ENCODE measurements at places on chromosomes 5 and 9.

GRCh38 chr5:50727149-50727496, 60.7 kb downstream of the PARP8 start:
- DNase-seq: peak; percentile 40

DNA sequence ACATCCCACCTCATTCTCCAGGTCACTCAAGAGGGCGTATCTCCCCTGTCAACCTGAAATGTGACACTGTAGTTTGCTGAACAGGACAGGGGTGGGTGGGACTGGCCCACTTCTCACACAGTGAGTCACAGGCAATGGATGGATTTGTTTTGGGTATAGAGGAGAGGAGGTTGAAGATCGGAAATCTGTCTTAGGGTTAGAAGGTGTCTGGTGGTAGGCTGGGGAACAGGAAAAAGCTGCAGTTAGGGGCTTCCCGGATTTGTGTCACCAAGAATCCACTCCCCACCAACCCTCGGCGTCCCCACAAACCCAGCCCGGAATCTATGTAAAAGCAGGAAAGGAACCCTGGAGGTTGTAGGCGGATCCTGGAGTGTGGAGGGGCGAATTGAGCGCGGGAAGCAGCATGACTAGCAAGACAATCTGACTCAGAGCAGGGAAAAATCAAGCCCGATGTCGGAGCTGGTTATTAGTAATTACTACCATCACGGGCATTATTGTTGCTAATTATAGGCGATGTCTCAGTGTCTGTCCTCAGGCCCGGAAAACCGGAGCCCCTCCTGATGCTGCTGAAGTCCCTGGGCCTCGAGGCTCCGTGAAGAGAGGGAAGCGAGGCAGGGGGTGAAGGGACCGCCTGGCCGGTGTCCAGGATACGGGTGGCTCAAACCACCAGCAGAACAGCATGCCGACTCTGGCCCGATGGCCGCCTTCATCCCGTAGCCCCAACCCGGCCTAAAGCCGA, 1.7 kb upstream of the IRX1 start:
- no peak for DNase-seq

DNA sequence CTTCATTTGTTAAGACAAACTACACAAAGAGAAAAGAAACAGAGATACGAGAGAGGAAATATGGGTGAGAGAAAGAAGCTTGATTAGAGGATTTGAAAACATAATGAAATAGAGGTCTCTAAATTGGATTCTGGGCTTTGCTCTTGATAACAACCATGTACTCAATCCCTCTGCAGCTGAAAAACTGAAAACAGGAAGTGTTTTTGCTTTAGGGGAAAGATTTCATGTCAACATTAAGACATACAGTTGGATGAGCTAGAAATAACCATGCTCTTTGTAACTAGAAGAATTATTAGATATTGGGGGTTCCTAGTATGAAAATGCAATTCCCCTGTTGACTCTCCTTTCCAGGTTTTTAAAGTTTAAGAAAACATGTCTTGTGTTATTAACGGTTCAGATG, 21.9 kb downstream of the CRHBP start:
- no peak for DNase-seq

DNA sequence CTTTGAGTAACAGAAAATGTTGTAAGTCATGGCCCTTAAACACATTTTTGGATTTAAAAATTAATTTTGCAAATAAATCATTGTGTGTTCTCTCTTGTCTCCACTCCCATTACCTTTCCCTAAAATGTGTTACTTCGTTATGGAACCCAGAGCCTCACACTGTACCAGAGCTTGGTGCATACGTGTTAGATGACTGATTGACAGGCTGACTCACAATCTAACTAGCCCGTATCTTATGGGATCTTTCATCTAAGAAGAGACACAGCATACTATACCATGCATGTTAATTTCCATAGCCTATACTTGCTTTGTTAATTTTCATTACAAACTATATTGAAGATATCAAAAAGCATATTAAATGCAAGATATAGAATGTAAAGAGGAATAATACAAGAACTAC, 87.1 kb downstream of the SPRY4 start:
- DNase-seq: no peak

- no peak for DNase-seq
Measured at GRCh38 chr5:95068289-95068910, 216.5 kb downstream of the MCTP1 start.

GRCh38 chr5:131281133-131281867, 17.4 kb downstream of the CDC42SE2 start:
- no peak for DNase-seq

GRCh38 chr5:180284149-180284548, 7.7 kb downstream of the MAPK9 start:
- peak; percentile 89 for DNase-seq

DNA sequence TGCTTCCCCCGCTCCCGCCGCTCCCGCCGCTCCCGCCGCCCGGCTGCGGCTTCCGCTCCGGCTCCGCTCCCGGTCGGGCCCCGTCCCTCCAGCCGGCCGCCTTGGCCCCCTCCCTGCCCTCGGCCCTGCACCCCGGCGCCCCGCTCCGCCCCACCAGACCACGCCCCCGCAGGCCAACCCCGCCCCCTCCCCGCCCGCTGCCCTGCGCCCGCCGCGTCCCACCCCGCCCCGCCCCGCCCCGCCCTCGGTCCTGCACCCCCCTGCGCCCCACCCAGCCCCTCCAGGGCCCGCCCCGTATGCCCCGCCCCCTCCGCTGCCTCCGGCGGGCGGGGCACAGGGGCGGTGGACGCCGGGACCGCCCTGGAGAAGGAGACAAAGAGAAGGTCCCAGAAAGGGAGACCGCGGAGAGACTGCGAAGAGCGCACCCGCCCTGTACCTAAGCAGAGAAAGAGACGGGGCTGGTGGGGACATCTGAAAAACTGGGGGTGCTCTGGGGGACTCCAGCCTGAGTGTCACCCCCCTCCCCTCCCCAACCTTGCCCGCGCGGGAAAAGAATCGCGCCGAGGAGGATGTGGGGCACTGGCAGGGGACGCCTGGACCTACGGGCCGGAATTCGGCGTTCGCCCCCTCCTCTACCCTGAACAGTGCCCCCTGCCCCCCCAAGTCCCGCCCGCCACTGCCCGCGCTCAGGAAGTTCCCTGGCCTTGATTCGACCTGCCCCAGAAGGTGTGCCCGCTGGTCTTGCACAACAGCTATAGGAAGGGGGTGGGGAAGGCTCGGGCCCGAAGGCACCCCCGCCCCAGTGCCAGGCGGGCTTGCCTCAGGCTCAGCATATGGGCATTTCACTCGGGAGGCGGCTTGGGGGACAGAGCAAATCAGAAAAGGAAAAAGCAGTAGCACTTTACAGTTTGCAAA, 42.8 kb upstream of the STXBP1 start:
- peak; percentile 19 for DNase-seq

GRCh38 chr9:121298689-121299466, 30.9 kb downstream of the GSN start:
- no peak for DNase-seq

GRCh38 chr5:179115845-179116524, 55.8 kb downstream of the ZNF354C start:
- DNase-seq: no peak

DNA sequence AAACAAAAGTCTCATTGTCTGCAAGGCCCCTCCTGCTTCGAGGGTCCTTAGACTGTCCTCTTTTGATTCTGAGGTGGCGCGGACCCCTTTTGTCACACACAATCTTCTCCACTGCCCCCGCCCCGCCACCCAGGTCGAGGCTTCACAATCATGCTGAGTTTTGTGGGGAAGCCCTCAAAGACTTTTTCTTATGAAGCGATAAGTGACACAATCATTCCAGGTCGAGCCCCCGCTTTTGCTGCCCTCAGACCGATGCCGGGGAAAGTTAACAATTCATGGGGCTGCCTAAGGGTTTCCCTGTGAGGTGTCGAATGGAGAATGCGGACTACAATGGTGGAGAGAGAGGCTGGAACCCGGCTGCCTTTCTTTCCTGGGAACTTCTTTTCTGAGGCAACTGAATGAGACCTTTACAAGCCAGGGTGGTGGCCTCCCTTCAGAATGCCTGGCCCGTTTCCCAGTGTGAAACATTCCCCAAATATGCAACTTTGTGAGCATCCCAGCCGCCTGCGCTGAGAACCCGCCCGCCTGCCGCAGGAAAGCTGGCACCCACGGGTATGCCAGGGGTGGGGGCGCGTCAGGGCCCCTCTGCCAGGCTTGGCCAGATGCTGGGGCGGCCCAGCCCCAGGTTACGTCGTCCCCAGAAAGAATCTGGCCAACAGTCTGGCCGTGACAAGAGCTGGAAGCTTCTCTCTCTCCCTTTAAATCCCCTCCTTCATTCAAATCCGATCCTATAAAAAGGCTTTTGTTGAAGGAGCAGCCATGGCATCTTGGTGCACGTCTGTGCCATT, 71.9 kb downstream of the MAP1B start:
- peak; percentile 30 for DNase-seq

GRCh38 chr9:91087462-91087759, 274.3 kb downstream of the AUH start:
- no peak for DNase-seq

DNA sequence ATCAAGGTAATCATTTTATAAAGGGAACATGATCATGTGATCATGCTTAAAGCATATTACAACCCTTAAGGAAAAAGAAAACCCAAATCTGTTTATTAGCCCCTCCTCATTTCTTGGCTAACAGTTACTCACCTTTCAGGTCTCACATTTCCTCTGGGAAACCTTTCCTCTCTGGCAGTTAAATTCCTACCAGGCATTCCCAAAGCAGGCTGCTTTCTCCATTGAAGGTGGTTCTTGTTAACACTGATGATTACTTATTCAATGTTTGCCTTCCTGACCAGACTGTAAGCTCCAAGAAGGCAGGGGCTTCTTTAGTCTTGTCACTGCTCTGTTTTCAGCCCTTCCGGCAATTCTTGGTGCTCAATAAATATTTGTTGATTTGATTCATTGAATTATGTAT, 59.9 kb downstream of the PLK2 start:
- no peak for DNase-seq

GRCh38 chr5:150644514-150644913, 4.1 kb downstream of the SYNPO start:
- no peak for DNase-seq

DNA sequence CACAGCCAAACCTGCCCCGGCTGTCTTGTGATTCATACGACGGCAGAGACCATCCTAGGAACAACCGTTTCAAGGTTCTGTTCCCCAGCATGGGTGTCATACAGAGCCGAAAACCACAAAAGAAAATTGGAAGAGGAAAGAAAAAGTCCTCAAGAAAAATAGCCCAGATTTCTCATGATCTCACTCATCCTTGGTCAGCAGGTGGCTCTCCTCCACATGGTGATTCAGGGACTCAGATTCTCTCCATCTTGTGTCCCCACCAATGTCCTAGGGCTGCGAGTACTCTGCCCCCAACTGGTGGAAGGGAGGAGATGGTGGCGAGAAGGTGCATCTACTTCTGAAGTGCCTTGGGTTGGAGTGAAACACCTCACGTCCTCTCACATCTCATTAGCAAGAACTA, 25.6 kb downstream of the PDZD2 start:
- no peak for DNase-seq

GRCh38 chr9:27535701-27536118, 6.1 kb upstream of the MOB3B start:
- DNase-seq: peak; percentile 39

DNA sequence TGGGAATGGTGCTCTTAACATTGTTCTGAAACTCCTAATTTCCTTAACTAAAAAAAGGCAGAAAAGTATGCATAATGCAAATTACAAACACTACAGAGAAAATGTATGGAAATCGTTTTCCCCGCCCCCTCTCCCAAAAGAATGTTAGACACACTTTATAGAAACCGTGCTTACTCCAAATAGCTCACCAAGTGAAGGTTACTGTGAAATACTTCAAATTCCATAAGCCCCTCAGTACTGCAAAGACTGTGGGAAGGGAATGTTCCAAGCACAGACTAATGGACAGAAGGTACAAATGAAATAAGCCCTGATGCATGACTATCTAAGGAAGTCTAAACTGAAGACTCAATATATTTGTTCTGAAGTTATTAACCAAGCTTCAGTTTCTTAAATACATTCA, 12.5 kb downstream of the MAPKAP1 start:
- no peak for DNase-seq

Data from posterior cingulate gyrus (tissue), 11 donors.